Activated gamma-delta T cell treated with Interleukin-2 at 50 U/mL for 16 hours (primary cell): ENCODE measurements at places on chromosomes 2 and 18.
A peak's percentile ranks its signal among the peaks of the same experiment; 100 is the strongest.

DNA sequence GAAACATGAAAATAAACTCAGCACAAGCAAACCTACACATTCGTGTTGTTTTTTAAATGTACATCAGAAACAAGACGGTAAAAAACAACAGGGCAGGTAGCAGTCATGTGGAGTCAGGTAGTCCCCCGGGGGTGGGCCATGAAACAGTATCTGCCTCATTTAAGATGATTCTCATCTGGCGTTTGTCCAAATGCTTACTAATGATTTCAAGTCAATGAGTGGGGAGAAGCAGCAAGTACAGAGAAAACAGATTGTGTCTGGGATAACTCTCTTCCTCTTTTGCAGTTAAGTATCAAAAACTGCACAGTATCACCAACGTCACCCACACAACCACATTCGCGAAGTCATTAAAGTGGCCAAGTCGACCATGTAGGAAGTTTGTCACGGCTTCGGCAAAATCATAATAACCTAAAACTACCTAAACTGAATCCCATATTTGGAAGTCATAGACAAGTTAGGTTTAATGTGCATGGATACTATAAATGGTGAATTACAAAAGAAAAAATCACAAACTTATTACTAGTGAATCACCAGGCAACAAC, 1.3 kb downstream of the LAPTM4A start:
- DNase-seq = peak; percentile 20

GRCh38 chr18:460791-461190, 39.7 kb downstream of the COLEC12 start:
- no peak for DNase-seq

GRCh38 chr2:99753505-99753904, 263.7 kb upstream of the REV1 start:
- no peak for DNase-seq

- DNase-seq = no peak
Observed at GRCh38 chr2:188975497-188976102, 1.4 kb downstream of the COL3A1 start.

GRCh38 chr2:30354150-30354549, 92.9 kb upstream of the LCLAT1 start:
- DNase-seq = no peak

- peak; percentile 57 for DNase-seq
Observed at GRCh38 chr2:105926960-105927678, 182.4 kb downstream of the NCK2 start.

GRCh38 chr2:128301501-128301966, 17.1 kb downstream of the HS6ST1 start:
- DNase-seq = no peak

DNA sequence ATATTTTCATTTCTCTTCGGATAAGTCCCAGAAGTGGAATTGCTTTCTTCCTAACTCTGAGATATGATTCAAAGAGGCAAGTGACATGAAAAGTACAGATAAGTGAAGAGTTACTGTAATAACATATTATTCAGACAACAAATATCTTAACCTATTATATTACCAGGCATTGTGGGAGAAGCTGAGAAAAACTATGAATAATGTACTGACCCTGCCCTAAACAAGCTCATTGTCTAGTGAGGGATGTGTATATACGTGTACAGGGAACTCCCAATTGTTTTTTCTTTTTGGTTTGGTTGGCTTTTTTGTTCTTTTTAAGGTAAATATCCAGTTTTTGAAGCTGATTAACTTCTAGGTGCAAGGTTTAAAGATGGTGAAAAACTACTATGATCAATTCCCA, 26.5 kb downstream of the NCKAP1 start:
- no peak for DNase-seq

- no peak for DNase-seq
Observed at GRCh38 chr18:42112657-42113420, 157.8 kb downstream of the PIK3C3 start.

GRCh38 chr2:109516445-109517117, 97.2 kb downstream of the SEPTIN10 start:
- DNase-seq = no peak
